ENCODE measurements at places on chromosomes 7 and 10. TPM values are rescaled to one million over a fixed set of nuclear protein-coding genes. Genes with fewer than 3 reads are reported as not detected.
A peak's percentile ranks its signal among the peaks of the same experiment; 100 is the strongest.

GRCh38 chr10:124916098-124916584 lies 25.8 kb upstream of the ZRANB1 start:
- no peaks in the 10 kb centered on the region for H3K36me3 ChIP-seq
- H3K27me3 ChIP-seq: no peaks in the 10 kb centered on the region
- peak overlapping the region; percentile 85 for H3K4me3 ChIP-seq
- DNase-seq: no peak

DNA sequence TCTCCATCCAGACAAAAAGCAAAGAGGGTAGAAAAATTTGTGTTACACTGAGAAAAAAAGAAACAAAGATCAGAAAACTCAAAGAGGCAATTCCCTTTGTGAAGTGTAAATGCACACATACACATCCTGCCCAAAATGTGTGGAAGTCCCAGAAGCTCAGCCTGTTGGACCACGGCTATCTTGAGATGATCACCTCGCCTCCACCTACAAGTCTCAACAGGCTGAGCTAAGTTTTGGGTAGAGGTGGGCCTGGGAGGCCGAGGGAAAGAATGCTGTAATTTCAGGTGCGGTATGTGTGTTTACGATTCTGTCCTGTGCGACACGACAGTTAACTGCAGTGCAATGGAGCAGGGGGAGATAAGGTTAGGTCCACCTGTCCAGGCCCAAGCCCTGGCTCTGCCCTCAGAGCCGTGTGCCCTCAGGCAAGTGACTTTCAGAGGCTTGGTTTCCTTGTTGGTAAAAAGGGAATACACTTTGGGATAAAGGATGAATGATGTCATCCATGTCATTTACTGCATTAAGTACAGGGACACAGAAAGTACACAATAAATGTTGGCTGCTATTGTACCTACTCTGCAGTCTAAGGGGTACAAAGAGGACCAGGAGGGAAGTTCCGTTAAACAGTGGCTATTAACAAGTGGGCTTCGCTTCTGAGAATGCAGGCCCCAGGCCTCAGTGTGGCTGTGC lies 67.3 kb downstream of the AFAP1L2 start:
- no peaks in the 10 kb centered on the region for H3K4me1 ChIP-seq
- no peaks in the 10 kb centered on the region for H3K36me3 ChIP-seq
- H3K27ac ChIP-seq: no peak overlapping the region

GRCh38 chr10:28853195-28853594 lies 175.9 kb downstream of the BAMBI start:
- H3K27me3 ChIP-seq: no peaks in the 10 kb centered on the region
- no peaks in the 10 kb centered on the region for H3K4me1 ChIP-seq
- no peak overlapping the region for H3K4me3 ChIP-seq

DNA sequence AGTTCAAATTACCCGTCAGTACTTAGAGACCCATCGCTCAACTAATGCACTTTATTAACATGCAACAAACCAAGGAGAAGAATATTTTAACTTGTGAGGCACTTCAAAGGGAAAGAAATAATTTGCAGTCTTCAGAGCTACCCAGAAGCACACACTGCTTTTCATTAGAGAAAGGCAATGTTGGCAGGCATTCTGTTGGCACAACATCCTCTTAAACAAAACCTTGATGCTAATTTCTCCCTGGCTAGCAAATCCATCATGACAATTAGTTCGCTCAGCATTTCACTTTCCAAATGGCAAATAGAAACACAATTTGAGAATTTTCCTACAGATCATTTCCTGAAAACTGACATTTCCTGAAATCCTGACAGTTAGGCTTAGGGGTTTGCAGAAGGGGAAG lies 155.6 kb upstream of the FAM13C start:
- no peaks in the 10 kb centered on the region for H3K27me3 ChIP-seq
- DNase-seq: no peak
- H3K27ac ChIP-seq: no peak overlapping the region
- H3K4me1 ChIP-seq: no peaks in the 10 kb centered on the region
- H3K4me3 ChIP-seq: no peak overlapping the region
- no peaks in the 10 kb centered on the region for H3K36me3 ChIP-seq

GRCh38 chr7:104124469-104124868 lies 83.3 kb downstream of the ORC5 start:
- no peak overlapping the region for H3K27ac ChIP-seq
- H3K27me3 ChIP-seq: no peaks in the 10 kb centered on the region
- no peaks in the 10 kb centered on the region for H3K4me1 ChIP-seq
- no peaks in the 10 kb centered on the region for H3K36me3 ChIP-seq

DNA sequence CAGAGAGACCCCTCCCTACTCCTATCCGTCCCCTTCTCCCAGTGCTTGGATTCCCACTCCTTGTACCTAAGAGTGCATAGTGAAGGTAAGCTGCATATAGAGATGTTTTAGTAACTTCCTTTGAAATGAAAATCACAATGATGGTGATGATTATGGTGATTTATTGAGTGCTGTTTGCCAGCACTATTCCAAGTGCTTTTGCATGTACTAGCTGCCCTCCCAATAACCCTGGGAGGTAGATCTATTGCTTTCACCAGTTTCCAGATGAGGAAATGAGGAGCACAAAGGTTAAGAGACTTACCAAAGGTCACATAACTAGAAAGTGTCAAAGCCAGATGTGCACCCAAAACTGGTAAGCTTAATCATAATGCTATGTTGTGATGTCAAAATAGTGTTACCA lies 80.4 kb upstream of the NEUROD6 start:
- H3K4me3 ChIP-seq: no peak overlapping the region
- H3K27me3 ChIP-seq: no peaks in the 10 kb centered on the region
- no peak overlapping the region for H3K27ac ChIP-seq
- no peaks in the 10 kb centered on the region for H3K36me3 ChIP-seq
- H3K4me1 ChIP-seq: no peaks in the 10 kb centered on the region

DNA sequence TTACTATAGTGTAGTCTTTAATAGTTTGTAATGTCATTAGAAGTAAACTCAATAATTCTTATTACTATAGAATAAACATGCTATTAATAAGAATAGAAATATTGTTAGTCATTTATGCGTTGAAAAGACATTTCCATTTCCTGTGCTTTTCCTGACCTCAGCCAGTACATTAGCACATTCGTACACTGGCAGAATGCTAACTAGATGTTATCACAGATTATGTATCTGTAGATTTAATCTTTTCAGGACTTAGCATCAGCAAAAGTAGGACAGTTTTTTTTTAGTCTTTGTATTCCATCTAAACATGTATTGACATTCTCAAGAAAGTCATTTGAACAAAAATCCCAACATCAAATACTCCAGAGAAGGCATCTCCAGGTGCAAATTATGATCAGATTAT lies 158.5 kb downstream of the EXOC4 start:
- no peaks in the 10 kb centered on the region for H3K36me3 ChIP-seq
- no peaks in the 10 kb centered on the region for H3K27me3 ChIP-seq
- no peaks in the 10 kb centered on the region for H3K4me1 ChIP-seq
- no peak for DNase-seq
- no peak overlapping the region for H3K4me3 ChIP-seq
- H3K27ac ChIP-seq: no peak overlapping the region

DNA sequence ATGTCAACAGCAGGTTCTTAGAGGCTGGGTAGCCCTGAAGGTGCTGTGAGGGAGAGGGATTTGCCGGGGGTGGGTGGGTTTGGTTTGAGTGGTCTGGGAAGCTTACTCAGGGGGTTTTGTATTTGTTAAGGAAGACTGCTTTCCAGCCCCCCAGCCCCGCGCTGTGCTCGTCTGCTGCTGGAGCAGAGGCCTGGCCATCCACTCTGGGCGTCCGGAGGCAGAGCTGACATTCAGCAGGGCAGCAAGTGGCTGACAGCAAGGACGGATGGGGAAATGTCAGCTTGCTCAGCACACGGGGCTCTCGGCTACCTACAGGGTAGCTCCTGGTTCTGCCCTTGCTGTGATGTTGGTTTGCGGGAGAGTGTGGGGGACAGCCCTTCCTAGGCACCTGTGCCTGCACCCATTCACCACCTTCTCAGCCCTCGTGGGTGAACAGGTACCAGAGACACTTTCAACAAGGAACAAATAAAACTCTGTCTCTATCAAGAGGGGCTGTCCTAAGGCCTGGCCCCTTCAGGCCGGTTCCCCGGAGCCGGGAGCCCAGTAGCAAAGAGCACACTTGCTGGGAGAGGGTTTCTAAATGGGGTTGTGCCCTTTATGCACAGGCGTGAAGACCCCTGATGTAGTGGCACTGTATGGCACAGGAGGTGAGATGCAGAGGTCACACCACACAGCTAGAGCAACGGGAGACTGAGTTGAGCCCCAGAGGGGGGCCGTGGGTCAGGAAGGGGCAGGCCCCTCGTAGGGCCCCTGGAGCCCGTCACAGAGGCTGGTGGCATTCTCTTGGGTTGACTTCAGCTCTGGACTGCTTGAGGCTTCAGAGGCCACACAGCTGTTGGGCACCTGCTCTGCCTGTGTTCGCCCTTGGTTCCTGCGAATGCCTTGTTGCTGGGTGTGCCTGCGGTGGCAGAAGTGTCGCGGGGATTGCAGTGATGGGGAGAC lies 72.2 kb upstream of the SHH start:
- H3K27me3 ChIP-seq: no peaks in the 10 kb centered on the region
- H3K4me1 ChIP-seq: no peaks in the 10 kb centered on the region
- no peak overlapping the region for H3K27ac ChIP-seq
- DNase-seq: no peak
- H3K4me3 ChIP-seq: no peak overlapping the region

PNLIPRP1 gene
- not detected for total RNA-seq

DNA sequence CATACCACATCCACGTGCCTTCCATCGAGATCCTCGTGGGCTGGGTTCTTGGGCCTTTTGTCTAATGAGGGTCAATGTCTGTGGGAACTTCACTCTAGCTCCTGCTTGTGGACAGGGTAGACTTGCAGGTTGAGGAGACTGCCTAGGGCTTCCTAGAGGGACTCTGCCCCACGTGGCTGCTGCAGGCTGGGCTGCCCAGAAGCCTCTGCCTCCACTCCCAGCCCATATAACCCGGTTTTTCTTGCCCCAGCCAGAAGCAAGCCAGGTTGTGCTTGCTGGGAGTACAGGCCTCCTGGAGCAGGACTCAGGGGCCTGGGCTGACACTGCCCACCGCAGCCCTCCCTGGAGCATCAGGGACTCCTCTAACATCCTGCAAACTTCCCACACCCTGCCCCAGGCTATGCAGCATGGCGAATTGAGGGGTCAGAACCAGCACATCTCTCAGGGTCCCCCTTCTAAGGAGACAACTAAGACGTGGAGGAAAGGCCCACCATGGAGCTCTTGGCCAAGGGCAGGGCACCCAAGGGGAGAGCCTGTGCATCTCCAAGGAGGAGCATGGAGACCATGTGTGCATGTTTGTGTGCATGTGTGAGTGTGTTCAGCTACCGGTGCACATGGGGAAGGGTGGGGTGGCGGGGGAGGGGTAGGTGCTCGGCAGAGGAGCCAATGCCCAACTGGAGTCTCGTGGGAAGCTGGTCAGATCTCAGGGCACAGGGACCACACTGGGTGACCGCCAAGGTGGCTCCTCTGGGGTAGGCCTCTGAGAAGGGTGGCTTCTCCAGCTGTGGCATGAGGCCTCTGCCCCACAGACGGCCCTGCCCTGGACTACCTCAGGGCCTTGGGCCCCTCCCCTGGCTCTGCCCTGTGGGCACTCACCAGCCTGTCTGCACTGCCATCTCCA lies 62.6 kb downstream of the RASGEF1A start:
- no peaks in the 10 kb centered on the region for H3K27me3 ChIP-seq
- no peak overlapping the region for H3K4me3 ChIP-seq
- no peaks in the 10 kb centered on the region for H3K4me1 ChIP-seq
- DNase-seq: no peak
